ENCODE measurements at places on chromosomes 6 and 20.

GRCh38 chr6:139165324-139165723 lies 30.4 kb downstream of the HECA start:
- no peak for DNase-seq

- DNase-seq: no peak
Measured at GRCh38 chr6:37452522-37452921, 19.5 kb downstream of the CMTR1 start.

DNA sequence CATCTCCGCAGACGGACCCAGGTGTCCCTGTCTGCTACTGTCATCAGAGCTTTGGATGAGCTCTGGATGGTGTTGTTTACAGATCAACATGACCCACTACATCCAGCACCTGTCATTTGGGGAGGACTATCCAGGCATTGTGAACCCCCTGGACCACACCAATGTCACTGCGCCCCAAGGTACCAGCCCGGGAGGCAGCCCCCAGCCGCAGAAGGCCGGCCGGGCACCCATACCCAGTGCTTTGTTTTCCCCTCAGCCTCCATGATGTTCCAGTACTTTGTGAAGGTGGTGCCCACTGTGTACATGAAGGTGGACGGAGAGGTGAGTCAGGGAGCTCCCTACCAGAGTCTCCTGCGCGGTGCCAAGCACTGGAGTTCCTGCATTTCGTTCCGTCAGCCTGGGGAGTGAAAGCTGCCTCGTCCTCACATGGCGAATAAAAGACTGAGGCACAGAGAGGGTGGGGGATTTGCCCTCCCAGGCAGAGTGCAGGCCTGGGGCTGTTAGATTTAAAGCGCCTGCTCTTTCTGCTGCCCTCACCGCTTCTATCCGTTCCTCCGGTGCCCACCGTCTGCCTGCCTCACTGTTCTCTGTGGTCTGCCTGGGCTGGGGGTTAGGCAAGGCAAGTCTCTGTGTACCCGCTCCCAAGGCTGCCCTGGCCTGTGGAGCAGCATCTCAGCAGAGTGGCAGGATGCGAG lies 14.2 kb downstream of the ERGIC3 start:
- no peak for DNase-seq

GRCh38 chr6:141965016-141965545 lies 167.6 kb upstream of the GJE1 start:
- no peak for DNase-seq

GRCh38 chr6:104956731-104957294 lies at the start of gene LIN28B:
LIN28B (plus strand) TSS chr6:104957107; CDS start chr6:104957251, 144 bp downstream.
- peak; percentile 68 for DNase-seq

DNA sequence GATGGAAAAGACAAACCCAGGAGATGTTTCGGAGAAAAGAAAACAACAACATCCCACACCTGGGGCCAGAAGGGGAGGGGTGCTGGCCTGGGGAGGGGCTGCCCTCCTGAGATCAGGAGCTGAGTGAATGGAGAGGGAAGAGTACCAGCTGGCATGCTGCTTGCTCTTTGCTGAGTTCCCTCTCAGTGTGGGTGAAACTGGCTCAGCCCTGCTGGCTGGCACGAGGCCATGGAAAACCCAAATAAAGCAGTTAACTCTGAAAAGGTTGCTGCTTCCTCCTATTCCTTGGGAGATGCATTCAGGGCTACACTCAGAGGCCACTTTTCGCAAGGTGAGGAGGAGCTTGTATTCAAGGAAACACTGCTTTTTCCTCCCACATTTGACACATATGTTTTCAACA lies 8.0 kb upstream of the KCNK16 start:
- DNase-seq: no peak

DNA sequence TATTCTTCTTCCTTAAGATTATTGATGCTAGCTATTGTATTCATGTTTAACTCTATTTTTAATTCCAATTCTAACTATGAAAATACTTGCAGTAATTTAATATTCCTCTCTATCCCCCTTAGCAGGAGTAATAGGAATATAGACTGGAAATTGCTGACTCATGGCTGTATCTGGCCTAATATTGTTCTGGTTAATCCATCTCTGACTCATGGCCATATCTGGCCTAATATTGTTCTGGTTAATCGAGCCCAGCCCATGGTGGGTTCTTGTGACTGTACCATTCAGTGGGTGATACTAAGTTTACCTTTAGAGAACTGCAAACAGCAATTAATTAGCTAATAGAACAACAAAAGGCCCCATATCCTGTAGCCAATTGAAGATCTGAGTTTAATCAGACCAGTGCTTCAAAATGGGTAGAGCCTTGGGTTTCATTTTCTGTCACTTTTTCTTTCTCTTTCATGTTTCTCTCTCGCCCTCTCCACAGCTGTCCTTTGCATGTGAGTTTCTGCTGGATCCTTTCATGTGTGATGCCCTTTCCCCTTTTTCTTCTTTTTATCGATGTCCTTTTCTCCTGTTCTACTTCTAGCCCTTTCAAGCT lies 50.6 kb downstream of the SLC22A3 start:
- DNase-seq: no peak
